ENCODE measurements at places on chromosomes 12 and 14.

DNA sequence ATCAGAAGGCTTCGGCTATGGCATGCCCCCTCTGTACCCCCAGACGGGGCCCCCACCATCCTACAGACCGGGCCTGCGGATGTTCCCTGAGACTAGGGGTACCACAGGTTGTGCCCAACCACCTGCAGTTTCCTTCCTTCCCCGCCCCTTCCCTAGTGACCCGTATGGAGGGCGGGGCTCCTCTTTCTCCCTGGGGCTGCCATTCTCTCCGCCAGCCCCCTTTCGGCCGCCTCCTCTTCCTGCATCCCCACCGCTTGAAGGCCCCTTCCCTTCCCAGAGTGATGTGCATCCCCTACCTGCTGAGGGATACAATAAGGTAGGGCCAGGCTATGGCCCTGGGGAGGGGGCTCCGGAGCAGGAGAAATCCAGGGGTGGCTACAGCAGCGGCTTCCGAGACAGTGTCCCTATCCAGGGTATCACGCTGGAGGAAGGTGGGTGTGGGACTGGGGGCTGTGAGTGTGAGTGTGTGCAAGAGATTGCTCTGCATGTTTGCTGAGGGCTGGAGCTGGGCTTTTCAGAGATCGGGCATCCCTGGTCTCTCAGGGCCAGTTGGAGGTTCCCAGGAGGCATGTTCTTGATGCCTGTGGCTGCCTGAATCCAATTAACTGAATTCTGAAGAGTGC, 8.6 kb downstream of the NFATC4 start:
- DNase-seq, result no peak

GRCh38 chr14:87975636-87976035, 17.3 kb downstream of the GALC start:
- DNase-seq, result no peak

DNA sequence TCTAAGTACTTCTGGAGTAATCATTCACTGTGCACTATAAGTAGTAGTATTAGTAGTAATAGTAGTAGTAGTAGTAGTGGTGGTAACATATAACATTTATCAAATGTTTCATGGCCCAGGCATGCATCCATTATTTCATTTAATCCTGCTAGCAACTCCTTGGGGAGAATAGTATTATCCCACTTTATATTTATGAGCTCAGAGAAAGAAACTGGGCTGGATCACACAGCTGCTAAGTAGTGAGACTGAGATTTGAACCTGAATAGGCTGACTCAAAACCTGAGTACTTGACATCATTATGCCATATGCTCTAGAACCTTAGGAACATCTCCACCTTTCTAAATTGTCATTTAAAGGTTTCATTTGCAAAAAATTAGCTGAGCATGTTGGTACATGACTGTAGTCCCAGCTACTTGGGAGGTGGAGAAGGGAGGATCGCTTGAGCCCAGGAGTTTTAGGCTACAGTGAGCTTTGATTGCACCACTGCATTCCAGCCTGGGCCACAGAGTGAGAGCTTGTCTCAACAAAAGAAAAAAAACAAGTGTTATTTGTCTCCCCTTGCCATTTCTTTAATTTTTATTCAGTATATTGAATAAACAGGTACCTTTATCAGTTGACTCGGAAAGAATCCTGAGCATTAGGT, 11.4 kb upstream of the NID2 start:
- DNase-seq, result no peak

- no peak for DNase-seq
Measured at GRCh38 chr12:129534966-129535750, 368.7 kb downstream of the TMEM132D start.

DNA sequence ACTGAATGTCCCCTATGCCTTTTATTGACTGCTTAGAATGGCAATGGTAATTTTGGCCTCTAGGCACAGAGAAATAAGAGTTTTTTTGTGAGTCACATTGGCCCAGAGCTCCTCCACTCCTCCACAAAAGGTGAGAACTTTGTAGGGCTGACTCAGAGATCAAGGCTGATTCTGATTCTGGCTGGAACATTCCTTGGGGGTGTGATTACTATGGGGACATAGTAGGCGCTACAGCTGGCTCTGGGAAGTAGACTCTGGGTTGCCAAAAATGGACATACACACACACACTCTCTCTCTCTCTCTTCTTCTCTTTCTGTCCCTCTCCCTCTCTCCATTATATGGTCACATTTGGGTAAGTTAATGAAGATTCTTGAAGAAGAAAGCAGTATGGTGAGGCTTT, 174.6 kb upstream of the DDHD1 start:
- no peak for DNase-seq

DNA sequence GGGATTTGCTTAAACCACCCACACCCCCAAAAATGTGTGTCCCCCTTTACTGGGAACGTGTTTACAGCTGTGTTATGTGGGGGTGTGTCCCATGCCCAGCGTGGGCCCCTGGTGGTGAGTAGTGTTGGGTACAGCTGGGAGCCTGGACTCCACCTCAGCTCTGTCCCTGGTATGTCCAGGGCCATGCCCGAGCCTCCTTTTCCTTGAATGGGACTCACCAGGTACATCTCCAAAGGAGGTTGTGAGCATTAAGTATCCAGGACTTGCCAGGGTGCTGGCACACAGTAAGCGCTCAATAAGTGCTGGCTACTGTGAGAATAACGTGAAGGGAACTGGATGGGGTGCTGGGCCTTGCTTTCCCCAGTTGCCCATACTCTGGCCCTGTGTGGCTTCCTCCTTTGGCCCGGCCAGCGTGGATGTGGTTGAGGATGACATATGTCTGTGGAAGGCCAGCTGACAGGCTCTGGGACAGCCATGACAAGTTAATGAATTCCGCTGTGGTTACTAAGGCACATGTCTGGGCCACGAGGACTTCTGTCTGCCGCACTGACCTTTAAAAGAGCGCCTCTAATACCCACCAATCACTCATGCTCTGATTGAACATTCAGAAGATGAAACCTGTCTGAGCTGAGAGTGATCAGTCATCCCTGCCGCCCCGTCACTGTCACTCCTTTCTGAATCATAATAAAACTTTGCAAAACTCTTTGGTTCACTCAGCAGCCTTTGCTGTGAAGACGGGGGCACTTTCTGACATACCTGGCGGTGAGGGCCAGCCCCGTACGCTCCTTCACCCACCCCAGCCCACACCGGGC, 74.7 kb downstream of the DIO3 start:
- DNase-seq, result no peak

DNA sequence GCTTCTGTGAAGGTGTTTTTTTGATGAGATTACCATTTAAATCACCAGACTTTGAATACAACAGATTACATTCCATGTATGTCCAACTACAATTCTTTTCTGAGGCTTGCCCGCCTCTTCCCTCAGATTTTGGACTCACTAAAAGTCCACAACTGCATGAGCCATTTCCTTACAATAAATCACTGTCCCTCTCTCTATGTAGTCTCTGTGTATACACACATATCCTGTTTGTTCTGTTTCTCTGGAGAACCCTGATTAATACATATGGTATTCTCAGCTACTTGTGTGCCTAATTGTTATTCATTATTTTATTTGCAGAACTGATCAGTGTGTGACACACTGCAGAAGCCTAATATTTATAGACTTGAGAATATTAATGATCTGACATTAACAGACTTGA, 2.4 kb upstream of the MIPOL1 start:
- DNase-seq, result no peak

GRCh38 chr12:115443351-115443938, 759.5 kb upstream of the TBX3 start:
- DNase-seq, result no peak
